ENCODE measurements at places on chromosomes 16 and 17.

DNA sequence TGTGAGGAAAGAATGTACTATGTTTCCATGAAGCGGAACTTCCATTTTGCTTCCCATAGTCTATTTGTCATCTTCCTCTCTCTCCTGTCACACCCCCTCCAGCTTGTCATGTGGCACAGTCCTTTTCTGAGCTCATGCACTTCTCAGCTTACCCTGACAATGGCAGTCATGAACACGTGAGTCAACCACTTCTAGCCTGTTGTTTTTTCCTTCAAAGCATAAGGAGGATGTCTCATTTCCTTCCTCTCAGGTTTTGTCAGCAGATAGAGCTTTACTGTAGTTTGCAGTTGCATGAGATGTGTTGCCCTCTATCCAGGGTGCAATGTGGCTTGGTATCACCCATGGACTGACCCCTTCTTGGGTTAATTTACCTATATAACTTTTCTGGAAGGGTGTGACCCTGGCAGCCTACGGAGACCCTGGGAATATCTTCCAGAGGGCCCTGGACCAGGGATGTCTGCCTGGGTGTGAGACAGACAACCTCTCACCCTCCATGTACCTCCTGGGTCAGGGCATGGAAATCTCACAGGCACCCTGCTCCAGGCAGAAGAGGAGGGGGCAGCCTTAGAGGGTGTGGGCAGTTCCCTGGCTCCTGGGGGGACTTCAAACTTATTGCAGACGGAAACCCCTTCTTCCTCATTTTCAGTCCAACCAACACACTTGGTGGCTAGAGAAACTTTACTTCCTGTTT lies 4.0 kb upstream of the ZNF267 start:
- no peak for DNase-seq

- DNase-seq = no peak
Observed at GRCh38 chr17:43814026-43814425, 18.9 kb downstream of the MPP3 start.

GRCh38 chr16:14321542-14321941 lies 250.4 kb downstream of the MRTFB start:
- DNase-seq = no peak

GRCh38 chr17:75721463-75722011 lies 278 bp downstream of the ITGB4 start:
- DNase-seq = no peak

DNA sequence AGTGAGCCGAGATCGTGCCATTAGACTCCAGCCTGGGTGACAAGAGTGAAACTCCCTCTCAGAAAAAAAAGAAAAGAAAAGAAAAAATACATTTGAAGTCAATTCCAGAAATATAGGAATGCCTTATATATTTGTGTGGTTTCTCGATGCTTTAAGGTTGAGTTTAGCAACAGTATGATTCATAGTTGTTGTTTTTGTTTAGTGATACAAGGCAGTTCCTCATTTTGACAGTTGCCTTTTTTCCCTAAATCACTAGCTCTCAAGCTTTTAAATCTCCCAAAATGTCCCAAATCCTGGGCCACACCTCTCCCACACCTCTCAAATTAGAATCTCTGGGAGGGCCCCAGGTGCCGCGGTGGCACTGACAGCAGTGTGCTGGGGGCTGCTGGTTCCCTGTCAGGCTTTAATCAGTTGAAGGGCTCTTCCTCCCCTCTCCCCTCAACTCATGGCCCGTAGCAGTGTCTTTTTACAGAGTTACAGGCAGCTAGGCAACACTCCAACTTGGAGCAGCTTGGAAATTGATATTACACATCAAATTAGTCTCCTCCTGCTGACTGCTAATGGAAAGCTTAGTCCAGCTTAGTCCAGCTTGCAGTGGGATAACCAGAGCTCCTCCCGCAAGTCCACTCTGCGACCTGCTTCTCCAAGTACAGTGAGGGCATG lies 58.4 kb downstream of the EPN2 start:
- DNase-seq = no peak
